Muscle of arm (tissue), 14 donors: ENCODE measurements at places on chromosomes 6 and 20. TPM values are rescaled to one million over a fixed set of nuclear protein-coding genes. Genes with fewer than 3 reads are reported as not detected.

The SLC25A27 gene
- 26.6 TPM for polyA plus RNA-seq

The PROKR2 gene
- not detected for polyA plus RNA-seq

The GFRAL gene
- 0.29 TPM for polyA plus RNA-seq

DNA sequence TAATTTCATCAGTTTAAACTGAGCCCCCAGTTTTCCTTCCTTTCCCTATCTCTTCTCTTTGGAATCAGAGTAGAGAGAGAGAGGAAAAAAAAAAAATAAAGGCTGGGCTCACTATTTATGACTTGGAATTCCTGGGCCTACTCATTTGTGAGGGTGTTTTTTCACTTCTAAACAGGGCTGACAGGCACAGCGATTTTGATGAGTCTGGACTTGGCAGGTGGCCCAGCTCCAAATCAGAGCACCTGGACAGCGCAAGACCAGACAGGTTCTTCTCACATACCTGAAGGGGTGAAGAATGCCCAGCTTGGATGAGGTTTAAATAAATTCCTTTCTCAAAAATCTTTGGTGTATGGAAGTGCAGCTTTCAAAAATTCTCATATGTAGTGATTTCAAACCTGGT is 122.2 kb downstream of the KIF13A start:
- DNase-seq, result no peak

- no peak for DNase-seq
Measured at GRCh38 chr6:35273822-35274559, 14.5 kb downstream of the ZNF76 start.

GRCh38 chr20:31869942-31870725 is at the start of the genes DUSP15 and TTLL9:
DUSP15 (minus strand) TSS chr20:31870527; CDS start chr20:31870337, 190 bp downstream.
TTLL9 (plus strand) TSS chr20:31870634; CDS start chr20:31871127, 493 bp downstream.
- no peak for DNase-seq

DNA sequence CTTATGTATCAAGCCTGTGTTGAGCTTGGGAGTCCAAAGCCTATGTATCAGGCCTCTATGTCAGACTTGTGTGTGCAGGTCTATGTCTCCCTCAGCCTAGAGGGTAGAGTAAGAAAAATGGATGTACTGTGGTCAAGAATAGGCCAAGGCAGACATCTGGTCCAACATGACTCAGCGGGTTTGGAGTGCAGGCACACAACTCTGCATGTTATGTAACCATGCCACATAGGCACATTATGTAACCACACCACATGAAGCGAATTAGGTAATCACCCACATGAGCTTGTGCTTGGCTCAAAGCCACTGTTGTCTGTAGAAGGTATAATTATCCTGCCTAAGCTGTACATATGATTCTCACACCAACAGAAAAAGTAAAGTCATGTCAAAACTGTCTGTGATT is 1190.5 kb upstream of the EYS start:
- no peak for DNase-seq

DNA sequence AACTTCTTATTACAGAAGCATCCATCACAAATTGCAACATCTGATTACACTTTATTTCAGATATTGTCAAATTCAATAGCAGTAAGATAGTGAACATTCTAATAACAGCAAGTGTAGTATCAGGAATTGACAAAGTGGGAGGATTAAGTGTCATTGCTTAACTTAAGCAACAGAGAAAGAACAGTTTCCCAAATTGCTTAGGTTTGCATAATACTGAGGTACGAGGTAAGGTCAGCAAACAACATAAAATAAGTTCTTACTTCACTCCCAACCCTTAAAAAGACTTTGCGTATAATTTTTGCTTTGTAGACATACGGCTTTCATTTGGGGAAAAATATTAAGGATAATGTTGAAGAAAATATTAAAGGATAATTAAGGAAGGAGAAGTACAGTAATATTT is 163.0 kb downstream of the RIMS1 start:
- DNase-seq, result no peak

- DNase-seq, result no peak
Measured at GRCh38 chr6:134806180-134806798, 143.6 kb downstream of the ALDH8A1 start.

The MYB gene
- 0.71 TPM for polyA plus RNA-seq

DNA sequence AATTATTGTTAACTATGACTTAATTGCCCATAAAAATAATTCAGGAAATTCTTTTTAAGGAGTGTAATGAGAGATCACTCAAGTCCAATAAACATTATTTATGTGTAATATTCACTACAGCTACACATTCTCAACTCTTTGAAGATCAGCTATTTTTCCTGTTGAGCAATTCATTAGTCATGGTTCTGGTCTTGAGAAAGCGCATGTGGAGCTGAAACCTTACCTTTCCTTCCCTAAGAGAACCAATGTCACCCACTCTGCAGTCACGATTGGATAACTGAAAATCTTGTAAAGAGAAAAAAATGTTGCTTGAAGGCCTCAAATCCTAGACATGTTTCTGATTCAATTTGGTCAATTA is 736.9 kb upstream of the MARCKS start:
- no peak for DNase-seq

The SIRPA gene
- 29.7 TPM for polyA plus RNA-seq

DNA sequence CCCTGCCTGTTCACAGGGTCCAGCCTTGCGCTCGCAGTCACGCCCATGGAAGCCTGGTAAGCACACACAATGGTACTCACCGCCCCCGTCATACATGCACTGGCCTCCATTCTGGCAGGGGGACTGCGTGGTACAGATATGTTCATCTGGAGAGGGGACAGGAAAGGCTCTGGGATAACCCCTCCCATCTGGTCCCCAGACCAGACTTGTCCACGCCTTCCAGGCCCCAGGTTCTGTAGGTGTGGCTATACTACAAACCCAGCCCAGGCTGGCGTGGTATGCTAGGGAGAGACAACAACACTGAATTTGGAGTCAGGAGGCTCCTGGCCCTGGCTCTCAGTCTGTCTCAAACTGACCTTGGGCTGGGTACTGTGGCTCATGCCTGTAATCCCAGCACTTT is 3.4 kb downstream of the DLK2 start:
- DNase-seq, result no peak

The DNMT3B gene
- polyA plus RNA-seq, result 3.0 TPM

DNA sequence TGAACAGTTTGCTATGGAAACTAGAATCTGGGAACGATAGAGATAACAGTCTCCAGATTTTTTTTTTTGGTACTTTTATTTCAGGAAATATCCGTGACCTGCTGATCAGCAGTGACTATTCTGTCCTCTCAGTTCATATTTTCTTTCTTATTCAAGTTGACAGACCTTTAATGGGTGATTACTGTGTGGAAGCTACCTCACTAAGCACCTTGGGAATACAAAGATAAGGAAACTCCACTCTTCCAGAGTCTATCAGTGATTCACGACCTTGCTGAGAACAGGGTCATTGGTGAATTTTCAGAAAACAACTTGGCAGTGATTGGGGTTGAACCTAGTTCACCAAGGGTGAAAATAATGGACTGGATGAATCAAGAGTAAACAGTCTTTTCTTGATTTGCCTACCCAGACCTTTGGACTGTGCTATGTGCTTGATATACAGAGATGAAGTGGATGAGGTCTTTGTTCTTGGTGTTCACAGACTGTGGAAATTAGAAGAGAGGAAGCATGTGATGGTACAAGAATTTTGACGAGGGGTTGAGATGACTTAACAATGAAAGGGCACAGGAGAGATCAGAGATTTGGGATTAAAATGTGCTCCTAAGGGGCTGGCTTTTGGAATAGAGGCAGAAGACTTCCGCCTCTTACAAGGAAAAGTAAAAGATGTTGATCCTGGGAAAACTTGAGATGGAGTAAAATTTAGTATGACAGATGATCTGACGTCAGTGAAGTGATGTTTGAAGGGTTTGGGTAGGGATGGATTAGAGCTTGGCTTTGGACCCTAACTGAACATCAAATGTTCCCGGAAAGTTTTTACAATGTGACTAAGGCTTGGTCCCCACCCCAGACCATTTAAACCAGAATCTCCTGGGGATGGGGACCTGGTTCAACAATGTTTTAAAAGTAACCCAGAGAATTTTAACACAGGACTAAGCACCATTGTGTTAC is 1.2 kb downstream of the KAT14 start:
- no peak for DNase-seq

The MEP1A gene
- not detected for polyA plus RNA-seq

DNA sequence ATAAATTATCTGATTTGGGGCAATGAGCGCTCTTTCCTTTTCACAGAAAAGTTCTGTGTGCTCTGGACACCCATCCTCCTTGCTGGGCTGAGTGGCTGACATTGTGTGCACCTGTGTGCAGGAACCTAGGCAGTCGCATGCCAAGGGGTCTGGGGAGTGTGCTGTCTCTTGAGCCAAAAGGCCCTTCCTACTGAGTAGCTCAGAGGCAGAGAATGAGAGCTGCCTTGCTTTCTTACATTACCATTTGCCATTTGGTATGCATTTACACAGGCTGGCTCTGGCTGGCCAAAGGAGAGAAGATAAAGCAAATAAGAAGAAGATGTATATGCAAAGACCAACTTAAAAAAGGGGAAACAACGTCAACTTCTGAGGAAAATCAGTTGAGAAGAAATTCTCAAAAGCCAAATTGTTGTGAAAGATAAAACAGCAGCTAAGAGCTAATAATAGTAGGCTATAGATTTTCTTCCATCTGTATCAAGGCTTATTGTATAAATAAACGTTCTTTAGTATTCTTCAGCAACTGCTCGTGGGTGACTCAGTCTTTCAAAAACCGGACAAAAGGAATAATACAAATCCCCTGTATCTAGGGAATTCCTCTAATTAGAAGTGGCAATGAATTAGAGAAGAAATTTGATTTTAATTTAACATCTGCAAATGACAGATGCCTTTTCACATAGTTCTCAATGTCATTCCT is 121.9 kb downstream of the INSM1 start:
- no peak for DNase-seq

- no peak for DNase-seq
Measured at GRCh38 chr6:167027772-167028171, 28.6 kb downstream of the CEP43 start.

DNA sequence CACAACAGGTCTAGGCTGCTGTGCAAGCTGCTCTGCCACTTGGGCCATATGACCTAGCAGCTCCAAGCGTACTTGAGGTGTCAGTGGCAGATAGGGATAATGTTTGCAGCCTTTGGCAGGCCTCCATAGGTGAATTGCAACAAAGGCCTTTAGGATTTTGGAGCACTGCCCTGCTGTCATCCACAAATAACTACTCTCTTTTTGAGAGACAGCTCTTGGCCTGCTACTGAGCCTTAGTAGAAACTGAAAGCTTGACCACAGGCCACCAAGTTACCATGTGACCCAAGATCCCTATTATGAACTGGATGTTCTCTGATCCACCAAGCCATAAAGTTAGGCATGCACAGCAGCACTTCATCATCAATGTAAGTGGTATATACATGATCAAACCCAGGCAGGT is 29.9 kb downstream of the FBXO30 start:
- DNase-seq, result no peak

DNA sequence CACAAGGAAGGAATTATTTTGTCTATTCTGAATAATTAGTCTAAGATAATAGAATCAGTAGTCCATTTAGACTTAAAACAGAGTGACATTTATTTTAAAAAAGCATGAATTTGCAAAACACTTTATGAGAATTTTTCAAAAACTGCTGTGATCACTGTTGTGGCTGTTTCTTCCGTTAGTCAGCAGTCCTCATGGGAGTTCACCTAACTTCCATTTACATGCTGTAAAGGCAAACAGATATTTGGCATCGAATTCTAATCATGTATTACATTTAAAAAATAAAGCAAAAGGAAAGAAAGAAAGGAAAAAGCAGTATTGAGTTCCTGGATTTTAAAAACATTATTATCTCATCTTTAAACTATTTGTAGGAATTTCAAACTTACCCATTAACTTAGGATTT is 111.8 kb downstream of the MTHFD1L start:
- DNase-seq, result no peak

The FAM217A gene
- polyA plus RNA-seq, result 2.3 TPM

The EBF4 gene
- polyA plus RNA-seq, result 4.6 TPM

GRCh38 chr6:208938-209337 is 83.3 kb upstream of the DUSP22 start:
- DNase-seq, result no peak

DNA sequence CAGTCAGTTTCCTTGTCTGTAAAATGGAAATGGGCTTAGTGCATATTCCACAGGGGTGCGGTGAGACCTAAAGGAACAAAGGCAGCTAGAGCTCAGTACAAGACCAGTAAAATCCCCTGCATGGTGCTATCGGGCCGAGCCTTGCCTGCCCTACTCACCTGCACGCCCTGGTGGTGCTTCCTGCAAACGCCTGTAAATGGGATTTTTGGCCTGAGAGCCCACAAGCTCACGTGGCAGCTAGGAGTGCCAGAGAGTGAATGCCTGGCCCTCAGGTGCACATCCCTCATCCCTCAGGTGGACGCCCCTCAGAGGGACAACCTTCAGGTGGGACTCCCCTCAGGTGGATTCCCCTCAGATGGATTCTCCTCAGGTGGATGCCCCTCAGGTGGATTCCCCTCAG is 48.0 kb upstream of the VSX1 start:
- no peak for DNase-seq

GRCh38 chr6:20900389-20901160 is 366.3 kb downstream of the CDKAL1 start:
- DNase-seq, result no peak

The TMEM63B gene
- polyA plus RNA-seq, result 35.3 TPM

GRCh38 chr6:170225852-170226417 is 64.9 kb downstream of the DLL1 start:
- DNase-seq, result no peak

GRCh38 chr6:140073456-140073855 is 699.0 kb upstream of the CITED2 start:
- no peak for DNase-seq

GRCh38 chr6:18260448-18261106 is 3.8 kb downstream of the DEK start:
- DNase-seq, result no peak

GRCh38 chr6:132400883-132401617 is at the start of gene MOXD1:
MOXD1 (minus strand) TSS chr6:132401475; CDS start chr6:132401426, 49 bp downstream.
- DNase-seq, result no peak

The KCNG1 gene
- polyA plus RNA-seq, result not detected

The SOBP gene
- 13.5 TPM for polyA plus RNA-seq

DNA sequence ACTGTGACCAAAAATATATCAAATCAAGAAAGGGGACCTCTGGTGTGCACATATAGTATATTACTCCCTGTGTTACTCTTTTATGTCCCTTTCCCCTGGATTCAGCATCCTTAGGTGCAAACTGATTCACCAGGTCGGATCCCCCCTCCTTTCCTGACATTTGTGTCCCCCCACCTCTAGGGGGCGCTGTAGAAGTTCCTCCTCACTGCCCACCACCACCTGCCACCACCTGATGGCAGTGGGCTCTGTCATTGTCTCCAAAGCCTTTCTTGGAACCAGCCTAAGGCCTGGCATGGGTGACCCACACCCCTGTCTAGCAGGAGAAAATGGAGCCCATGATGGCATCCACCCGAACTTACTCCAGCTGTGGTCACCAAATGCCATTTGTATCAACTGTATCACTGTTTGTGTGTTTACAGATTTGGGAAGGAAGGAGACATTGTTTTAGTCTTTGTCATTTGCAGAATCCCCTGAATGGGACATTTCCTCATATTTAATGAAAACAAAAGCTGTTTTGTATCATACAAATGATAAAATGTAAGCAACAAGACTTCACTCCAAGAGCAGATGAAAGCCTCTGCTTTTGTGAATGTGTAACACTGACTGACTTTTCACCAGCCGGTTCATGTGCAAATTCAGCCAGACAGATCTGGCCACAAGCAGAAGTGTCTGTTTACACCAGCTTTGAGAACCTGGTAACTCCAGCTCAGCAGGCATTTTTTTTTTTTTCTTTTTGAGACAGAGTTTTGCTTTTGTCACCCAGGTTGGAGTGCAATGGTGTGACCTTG is 66.2 kb downstream of the ARMC2 start:
- no peak for DNase-seq

The SLC22A23 gene
- not detected for polyA plus RNA-seq
